Left ventricle myocardium inferior (tissue), 1 donor: ENCODE measurements at places on chromosomes 2 and 18.

- DNase-seq = no peak
Observed at GRCh38 chr2:113328043-113328442, 49.3 kb upstream of the PAX8 start.

DNA sequence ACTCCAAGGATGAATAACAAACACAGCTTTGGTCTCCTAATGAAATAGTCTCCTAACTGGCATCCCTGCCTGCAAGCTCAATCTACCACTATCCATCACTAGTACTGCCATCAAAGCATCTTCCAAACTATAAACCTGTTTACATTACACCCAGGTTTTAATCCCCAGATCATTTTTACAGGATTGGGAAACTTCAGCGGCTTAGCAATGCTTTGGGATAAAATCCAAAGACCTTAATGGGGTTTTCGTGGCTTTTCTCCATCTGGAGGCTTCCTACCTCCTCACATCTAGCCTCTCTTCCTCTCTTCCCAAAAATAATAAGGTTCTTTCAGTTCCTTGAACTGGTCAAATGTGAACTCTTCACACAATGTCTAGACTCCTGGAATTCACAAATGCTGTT is 92.2 kb upstream of the SETBP1 start:
- DNase-seq = no peak

GRCh38 chr2:133596701-133597393 is 28.6 kb upstream of the NCKAP5 start:
- DNase-seq = no peak

- no peak for DNase-seq
Observed at GRCh38 chr18:12943215-12943614, 4.6 kb upstream of the SEH1L start.

GRCh38 chr2:169693360-169693759 is 845 bp downstream of the CFAP210 start:
- no peak for DNase-seq

DNA sequence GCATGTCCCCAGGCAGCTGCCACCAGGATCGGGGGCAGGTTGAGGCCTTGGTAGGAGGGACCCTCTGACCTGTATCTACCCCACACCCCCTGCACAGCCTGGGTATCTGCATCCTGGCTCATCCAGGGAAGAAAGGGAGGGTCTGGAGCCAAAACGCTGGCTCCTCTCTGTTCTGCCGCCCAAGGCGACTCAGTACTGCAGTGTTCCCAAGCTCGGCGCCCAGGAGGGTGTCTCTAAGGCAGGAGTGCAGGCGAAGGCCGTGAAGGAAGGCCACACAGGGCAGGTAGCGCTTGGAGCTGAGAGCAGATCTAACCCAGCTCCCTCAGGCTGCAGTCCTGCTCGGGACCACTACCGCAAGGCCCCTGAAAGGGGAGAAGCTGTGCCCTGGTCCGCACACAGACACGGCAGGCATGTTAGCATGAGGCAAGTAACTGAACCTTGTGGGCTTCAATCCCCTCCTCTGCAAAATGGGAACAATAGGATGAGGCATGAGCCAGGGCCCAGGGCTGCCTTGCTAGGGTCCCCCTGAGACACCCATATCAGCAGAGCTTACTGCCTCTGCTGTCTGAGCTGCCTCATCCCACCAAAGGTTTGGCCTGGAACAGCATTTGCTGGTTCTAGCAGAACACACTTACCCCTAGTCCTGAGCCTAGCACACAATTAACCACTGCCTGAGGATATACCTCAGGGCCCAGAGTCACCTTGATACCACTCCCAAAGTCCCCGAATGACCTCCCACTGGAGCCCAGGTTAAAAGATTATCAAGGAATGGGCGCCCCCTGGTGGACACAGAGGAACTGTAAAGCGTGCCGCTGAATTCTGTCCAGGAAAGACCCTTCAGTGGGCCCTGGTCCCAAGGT is 6.5 kb downstream of the PTMA start:
- DNase-seq = peak; percentile 74

GRCh38 chr2:102698369-102699111 is 63.3 kb upstream of the TMEM182 start:
- no peak for DNase-seq
